GDM1 (cell line): ENCODE measurements at places on chromosomes 7 and 10.

GRCh38 chr10:112363696-112364688, 9.9 kb upstream of the ACSL5 start:
- DNase-seq: no peak

DNA sequence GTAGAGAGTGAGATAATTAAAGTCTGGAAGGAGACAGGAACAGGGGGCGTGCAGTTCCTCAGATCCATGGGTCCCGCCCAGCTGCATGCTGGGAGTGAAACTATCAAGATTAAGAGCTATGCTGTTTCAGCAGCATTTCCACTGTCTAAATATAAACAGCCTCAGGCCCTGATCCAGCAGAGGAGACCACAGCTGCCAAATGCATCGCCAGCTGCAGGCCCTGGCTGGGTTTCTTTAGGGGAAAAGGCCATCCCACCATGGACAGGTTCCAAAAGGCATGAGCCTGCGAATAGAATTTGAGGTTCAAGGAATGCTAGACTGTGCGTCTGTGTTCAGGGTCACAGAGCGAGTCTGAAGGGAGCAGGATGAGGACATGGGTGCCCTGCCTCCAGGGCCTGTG, 411.4 kb downstream of the PAXIP1 start:
- no peak for DNase-seq

DNA sequence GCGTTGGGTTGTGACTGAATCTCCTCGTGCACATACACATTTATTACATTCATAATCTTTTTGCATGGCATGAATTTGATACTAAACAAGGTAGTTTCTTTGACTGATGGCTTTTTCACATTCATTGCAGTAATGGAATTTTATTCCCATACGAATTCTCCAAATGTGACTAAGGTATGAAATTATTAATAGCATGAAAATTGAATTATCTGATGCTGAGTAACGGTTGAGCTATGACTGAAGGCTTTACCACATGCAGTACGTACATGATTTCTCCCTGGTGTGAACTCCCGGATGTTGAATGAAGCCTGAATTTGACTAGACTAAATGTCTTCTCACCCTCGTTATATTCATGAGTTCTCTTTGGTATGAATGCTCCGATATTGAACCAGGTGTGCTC, 104.4 kb upstream of the C1GALT1 start:
- DNase-seq: no peak

- DNase-seq: no peak
Measured at GRCh38 chr7:98868450-98868849, 1.4 kb downstream of the TMEM130 start.

DNA sequence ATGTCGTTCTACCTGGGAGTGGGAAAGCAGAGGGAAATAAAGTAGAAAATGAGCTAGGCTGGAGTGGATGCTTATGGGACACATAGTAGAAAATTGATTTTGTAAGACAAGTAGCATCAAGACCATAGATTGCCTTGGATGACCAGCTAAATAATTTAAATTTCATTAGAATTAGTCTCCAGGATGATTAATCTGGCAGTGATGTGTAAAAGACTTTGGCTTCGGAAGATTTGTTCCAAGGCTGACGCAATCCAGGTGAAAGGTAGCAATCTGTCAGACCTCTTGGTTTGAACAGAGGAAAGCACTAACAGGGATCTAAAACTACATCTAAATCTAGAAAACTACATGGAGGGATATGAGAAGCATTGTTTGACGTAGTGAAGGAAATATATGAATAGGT, 236.5 kb downstream of the ARL4A start:
- DNase-seq: no peak

- DNase-seq: no peak
Measured at GRCh38 chr10:14660831-14661230, 113.9 kb downstream of the FAM107B start.

DNA sequence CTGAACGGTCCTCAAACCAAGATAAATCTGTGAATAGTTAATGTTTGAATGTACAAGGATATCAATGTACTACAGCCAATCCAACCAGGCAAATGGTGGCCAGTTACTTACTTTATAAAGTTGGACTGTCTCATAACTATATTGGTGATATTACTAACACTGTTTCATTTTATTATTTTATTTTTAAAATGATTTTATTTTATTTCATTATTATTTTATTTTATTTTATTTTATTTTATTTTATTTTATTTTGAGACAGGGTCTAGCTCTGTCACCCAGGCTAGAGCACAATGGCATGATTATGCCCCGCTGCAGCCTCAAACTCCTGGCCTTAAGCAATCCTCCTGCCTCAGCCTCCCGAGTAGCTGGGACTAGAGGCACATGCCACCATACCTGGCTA, 6.8 kb downstream of the IL15RA start:
- DNase-seq: no peak

DNA sequence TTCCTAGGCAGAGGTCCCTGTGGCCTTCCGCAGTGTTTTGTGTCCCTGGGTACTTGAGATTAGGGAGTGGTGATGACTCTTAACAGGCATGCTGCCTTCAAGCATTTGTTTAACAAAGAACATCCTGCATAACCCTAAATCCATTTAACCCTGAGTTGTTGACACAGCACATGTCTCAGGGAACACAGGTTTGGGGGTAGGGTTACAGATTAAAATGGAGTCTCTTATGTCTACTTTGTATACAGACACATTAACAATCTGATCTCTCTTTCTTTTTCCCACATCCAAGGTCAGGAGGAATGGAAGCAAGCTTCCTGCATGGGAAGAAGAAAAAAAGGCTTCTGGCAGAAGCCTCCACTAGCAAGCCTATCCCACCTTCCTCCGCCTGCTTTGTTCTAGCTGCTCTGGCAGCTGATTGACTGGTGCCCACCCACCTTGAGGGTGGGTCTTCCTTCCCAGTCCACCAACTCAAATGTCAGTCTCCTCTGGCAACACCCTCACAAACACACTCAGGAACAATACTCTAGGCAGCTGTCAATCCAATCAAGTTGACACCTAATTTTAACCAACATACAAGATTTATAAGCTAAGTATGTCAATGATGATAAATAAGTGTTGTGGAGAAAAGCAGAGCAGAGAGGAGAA, 176.5 kb upstream of the CCZ1B start:
- no peak for DNase-seq

DNA sequence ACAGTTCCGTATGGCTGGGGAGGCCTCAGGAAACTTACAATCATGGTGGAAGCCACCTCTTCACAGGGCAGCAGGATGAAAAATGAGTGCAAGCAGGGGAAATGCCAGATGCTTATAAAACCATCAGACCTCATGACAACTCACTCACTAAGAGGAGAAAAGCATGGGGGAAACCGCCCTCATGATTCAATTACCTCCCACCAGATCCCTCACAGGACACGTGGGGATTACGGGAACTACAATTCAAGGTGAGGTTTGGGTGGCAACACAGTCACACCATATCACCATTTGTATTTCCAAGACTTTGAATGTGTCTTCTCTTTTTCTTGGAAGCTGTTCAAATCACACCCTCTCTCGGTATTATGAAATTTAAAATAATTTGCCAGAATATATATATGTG, 80.1 kb downstream of the SEMA3D start:
- no peak for DNase-seq

- DNase-seq: no peak
Measured at GRCh38 chr7:117800841-117801240, 72.4 kb downstream of the CTTNBP2 start.

DNA sequence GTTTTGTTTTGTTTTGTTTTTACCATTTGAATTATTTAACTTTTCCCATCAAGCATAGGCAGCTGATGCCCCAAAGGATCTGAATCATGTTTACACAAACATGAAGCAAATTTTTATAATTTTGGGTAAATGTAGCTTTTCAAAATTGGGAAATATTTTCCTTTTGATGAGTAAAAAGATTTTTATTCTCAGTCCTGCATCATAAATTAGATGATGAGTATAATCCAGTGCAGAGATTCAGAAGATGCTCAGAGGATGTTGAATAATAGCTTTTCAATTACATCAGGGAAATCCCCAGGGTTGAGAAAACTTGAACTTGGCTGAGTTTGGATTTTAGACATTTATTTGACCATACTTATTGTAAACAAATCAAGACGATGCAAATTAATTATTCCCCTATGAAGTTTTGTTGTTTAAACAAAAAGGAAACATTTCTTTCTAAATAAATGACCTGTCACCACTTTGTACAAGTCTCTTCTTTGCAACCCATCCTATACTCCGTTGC, 121.7 kb downstream of the FAM204A start:
- no peak for DNase-seq

- no peak for DNase-seq
Measured at GRCh38 chr10:126650161-126650560, 20.3 kb downstream of the C10orf90 start.

GRCh38 chr7:16326106-16326505, 95.2 kb downstream of the CRPPA start:
- DNase-seq: no peak

- DNase-seq: no peak
Measured at GRCh38 chr7:100208911-100209408, 10.8 kb upstream of the PVRIG start.

DNA sequence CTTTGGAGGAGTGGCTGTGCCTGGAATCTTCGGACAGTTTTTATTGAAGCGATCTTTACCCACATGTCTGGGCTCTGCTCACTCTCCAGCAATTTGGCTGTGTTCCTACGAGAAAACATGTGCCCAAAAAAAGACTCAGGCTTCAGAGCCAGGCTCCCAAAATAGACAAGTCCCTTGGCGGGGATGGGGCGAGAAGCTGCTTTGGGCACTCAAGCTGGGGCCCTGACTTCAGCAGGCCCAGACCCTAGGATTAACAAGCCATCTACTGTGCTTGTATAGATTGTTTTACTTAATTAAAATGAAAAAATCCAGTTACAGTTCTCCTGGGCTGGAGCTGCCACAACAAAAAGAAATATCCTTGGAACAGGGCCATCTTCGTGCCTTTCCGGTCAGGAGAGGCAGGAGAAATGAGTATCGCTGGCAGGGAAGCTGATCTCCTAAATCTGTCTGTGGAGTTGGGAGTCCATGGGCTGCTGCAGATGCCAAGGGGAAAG, 51.4 kb upstream of the PDCD4 start:
- no peak for DNase-seq

GRCh38 chr10:51488766-51489408, 210.5 kb downstream of the CSTF2T start:
- no peak for DNase-seq
